ENCODE measurements at places on chromosomes 3 and 15.

DNA sequence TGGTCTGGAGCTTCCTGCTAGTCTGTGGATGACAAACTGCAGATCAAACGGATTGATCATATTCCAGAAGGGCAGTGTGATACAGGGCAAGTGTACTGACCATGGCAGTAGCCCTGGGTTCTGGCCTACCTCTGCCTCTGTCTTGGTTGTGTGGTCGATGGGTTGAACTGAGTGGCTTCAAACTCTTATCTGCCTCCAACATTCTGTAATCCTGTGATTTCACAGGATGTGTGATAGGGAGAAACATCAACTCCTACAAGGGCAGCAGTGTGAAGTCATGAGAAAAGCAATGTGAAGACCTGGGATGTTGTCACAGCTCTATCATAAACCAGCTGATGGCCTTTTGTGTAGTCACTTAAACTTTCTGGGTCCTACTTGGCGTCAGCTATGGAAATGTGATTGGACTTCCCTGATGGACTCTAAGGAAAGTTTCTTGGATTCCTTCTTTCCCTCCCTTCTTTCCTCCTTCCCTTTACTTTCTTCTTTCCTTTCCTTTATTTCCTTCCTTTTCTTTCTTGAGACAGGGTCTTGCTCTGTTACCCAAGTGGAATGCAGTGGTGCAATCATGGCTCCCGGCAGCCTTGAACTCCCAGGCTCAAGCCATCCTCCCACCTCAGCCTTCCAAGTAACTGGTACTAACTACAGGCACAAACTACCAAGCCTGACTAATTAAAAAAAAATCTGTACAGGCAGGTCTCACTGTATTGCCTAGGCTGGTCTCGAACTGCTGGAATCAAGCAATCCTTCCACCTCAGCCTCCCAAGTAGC, 114.8 kb downstream of the BBX start:
- DNase-seq = no peak

- no peak for DNase-seq
Measured at GRCh38 chr3:65326574-65326973, 638.8 kb upstream of the ADAMTS9 start.

DNA sequence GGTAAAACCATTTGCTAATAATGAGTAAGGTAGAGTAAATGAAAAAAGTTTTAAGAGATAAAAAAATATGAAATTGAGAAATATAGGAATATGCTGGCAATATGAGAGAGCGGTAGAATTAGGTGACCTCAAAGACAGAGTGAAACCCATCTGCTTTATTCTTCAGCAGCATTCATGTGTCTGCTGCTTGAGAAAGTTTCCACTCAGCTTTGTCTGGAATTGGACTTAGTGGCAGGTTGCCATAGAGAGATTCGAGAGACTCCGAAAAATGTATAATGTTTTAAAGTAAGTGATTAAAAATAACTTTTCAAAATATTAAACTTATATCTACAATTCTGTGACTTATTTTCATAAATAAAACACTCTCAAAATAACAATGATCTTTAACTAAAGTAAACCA, 5.0 kb downstream of the SUCNR1 start:
- no peak for DNase-seq

DNA sequence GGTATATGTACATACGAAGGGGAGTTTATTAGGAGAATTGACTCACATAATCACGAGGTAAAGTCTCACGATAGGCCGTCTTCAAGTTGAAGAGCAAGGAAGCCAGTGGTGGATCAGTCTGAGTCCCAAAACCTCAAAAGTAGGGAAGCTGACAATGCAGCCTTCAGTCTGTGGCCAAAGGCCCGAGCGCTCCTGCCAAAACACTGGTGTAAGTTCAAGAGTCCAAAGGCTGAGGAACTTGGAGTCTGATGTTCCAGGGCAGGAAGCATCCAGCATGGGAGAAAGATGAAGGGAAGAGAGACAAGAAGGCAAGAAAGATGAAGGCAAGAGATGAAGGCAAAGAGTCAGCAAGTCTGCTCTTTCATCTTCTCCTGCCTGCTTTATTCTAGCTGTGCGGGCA, 16.8 kb upstream of the LRRN1 start:
- no peak for DNase-seq

DNA sequence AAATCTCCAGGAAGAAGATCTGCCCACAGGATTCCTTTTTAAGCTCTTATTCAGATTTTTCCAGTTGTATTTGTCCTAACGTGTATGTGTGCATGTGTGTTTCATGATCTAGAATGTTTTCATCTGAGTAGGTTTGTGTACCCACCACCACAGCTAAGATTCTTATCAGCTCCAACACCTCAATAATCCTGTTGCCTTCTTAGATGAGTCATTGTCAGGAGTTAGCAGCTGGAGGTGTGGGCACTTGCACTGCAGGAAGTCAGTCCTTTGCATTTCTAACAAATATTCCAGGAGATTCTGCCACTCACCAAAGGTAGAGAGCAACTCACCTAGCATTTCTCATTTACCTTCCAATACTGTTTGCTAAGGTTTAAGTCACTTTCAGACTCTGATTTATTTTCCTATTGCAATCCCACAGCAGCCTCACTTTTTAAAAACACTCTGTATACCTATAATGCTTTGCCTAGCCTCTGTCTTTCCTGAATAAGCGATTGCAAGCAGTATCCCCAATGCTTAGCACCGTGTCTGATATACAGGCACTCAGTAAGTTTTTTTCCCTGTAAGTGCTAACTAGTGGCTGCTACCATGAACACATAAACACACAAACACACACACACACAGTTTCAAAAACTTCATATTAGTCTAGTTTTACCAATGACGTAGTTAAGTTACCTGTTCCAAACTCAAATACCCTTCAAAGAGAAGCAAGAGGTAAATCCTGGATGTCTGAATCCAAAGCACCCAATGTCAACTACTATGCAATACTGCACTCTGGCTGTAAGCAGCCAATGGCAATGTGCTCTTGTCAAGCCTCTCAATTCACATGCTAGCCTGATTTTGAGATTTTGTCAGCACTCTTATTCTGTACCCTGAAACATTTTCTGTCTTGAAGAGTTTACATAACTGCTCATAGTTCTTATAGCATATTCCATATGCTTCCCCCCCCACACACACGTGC, 713.5 kb upstream of the LMCD1 start:
- no peak for DNase-seq

GRCh38 chr3:67094774-67095173, 96.7 kb downstream of the KBTBD8 start:
- no peak for DNase-seq

DNA sequence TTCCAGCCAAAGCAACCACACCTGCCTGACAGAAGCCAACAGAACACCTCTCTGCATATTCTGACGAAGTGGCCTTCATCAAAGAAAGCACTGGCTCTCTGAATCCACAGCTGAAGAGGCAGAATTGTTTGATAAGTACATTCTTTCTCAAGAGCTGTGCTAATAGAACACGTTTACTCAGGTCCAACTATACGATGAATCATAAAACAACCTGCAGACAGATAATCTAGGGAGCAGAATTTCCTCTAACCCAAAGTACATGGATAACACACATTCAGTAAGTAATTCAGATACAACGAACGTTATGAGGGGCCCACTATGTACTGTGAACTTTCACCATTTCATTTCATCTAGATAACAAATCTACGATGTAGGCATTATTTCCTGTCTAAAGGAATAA, 25.4 kb downstream of the ALDH1A2 start:
- no peak for DNase-seq

- no peak for DNase-seq
Measured at GRCh38 chr3:33181229-33181628, 37.4 kb downstream of the SUSD5 start.

- DNase-seq = no peak
Measured at GRCh38 chr15:36370731-36371112, 208.7 kb upstream of the CDIN1 start.

DNA sequence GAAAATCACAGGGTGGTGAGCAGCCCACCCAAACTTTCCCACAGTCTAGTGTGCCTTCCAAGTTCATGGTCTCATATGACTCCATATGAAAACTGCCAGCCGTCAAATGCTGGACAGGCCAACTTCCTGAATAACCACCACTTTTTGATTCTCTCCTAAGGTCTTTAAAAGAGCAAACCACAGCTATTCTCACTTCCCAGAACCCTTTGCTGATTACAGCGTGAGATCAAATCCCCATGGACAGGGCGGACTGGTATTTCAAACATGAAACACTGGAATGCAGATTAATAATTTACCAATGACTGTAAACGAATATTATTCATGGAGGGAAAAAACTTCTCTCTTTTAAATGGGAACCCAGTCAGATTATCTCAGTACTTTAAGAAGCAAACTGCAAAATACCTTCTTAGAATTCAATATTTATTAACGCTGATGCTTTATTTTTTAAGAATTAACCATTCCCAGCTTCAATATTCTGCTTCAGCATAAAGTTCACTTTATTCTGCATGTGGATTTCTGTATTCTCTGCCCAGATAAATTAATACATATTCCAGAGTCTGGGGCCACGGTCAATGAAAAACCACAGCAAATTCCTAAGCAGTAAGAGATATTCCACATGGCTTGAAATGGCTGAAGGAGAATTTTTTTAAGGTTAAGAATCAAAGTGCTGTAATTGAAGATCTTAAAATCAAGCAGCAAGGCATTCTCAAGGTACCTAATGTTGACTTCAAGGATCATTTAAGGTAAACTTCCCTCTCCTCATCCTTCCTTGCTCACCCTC, 42.9 kb downstream of the MYO1E start:
- no peak for DNase-seq

DNA sequence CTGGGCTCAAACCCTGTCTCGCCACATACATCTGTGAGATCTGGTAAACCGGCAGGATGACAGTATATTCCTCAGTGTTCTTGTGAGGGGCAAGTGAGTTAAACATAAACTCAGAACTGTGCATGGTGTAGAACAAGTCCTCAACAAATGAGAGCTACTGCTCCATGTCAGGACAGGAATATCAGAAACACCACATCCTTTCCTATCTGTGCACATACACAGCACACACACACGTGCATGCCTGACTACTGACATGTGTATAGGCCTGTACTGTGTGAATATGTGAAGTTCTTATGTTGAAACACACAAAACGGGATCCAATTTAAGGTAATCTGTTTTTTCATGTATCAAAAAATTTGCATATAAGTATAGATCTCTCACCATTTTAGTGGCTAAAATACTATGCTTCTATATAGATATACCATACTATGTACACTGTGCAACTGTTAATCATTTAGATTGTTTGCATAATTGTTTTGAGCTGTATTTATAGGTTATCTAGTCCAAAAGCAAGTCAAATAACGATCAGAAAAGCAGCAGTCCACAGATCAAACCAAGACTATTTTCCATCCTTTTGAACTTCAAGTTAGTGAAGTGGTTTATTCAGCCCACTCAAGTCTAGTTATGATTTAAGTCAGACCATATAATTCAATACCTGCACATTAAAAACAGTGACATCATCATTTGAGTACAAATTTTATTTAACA, 44.8 kb downstream of the CCR4 start:
- no peak for DNase-seq

DNA sequence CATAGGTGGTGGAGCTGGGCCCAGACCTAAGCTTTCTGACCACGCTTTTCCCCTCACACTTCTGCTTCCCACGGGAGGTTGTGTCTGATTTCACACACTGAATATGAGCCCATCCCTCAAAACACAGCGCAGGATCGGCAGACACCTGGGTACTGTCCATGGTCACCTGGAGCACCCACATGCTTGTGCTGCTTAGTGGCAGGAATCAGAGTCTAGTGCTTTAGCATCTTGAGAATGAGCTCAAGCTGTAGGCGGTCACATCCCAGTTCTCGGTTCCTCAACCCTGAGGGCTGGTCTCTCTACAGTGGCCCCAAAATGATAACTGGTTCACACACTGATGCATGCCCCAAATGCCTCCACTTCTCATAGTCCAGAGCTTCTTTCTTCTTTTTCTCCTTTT, 111.0 kb downstream of the SEMA5B start:
- no peak for DNase-seq

DNA sequence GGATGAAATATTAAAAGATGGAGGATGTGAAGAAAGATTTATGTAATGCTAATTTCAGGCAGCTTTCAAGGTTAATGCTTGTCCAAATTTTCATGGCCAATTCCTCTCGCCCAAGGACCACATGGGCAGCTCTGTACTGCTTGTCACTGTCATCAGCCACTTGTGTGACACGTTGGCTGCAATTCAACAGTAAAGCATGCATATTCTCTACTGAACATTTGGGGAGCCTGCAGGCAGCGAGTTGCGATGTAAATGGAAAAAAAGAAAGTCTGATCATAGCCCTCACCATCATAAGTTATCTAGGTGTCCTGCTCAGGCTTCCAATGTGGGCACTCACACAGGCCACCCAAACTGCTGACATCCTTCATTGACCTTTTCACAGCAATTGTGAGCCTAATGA, 1026.8 kb upstream of the NR2F2 start:
- no peak for DNase-seq

DNA sequence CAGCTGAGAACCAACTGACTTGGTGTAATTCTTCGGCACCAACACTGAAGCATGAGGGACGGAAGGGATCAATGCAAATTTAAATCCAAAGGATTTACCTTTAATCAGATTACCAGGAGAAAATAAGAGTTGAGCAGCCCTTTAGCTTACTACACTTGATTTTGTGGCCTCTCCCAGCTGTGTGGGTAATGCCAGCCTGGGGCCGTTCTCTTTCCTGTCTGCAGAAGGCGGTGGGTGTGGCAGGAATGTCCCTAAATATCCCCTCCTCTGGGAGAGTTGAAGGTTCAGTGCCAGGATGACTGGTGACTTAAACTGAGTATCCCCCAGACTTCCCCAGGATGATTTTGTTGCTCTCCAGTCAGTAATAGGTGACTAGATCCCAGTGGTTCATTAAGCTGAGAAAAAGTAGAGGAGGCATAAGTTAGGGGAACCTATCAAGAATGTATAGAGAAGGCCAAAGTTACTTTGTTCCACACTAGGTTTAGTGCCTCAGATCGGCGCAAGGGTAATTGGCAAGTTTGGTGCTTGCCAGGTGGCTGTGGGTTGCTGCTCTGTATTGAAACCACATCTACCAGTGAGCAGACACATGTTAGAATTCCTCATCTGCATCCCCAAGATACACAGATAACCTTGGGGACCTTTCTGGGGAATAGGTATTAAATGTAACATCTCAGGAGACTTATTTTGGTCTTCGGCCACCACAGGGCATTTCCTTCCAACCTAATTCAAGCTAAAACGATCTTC, 23.1 kb downstream of the MAPKBP1 start:
- no peak for DNase-seq

DNA sequence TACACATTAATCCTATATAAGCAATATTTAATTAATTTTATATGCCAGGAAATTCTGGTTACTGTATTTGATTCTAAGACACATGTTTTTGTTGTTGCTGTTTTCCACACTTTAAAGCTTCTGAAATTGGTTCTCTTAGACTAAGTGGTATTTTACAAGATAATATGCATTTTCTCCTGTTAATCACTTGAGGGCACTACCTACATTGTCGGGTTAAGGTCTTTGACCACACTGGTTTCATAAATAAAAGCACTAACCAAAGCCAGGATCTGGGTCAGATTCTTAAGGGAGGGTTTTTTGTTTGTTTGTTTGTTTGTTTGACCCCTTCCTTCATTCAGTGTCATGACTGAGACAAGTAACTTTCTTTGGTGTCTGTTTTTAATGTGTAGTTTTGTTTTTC, 590.2 kb downstream of the RBMS3 start:
- DNase-seq = no peak

- DNase-seq = peak; percentile 70
Measured at GRCh38 chr3:23888617-23889228, 28.1 kb downstream of the NKIRAS1 start.

- DNase-seq = no peak
Measured at GRCh38 chr3:50100956-50101845, 12.5 kb downstream of the RBM5 start.
